GF-D8 (cell line): ENCODE measurements at places on chromosomes 1 and 21.

GRCh38 chr1:201696217-201696761 is 132.7 kb upstream of the IPO9 start:
- DNase-seq: no peak

GRCh38 chr1:93000751-93001175 is 39.5 kb upstream of the DIPK1A start:
- DNase-seq: no peak

GRCh38 chr1:12851779-12852178 is 3.3 kb upstream of the HNRNPCL1 start:
- no peak for DNase-seq

DNA sequence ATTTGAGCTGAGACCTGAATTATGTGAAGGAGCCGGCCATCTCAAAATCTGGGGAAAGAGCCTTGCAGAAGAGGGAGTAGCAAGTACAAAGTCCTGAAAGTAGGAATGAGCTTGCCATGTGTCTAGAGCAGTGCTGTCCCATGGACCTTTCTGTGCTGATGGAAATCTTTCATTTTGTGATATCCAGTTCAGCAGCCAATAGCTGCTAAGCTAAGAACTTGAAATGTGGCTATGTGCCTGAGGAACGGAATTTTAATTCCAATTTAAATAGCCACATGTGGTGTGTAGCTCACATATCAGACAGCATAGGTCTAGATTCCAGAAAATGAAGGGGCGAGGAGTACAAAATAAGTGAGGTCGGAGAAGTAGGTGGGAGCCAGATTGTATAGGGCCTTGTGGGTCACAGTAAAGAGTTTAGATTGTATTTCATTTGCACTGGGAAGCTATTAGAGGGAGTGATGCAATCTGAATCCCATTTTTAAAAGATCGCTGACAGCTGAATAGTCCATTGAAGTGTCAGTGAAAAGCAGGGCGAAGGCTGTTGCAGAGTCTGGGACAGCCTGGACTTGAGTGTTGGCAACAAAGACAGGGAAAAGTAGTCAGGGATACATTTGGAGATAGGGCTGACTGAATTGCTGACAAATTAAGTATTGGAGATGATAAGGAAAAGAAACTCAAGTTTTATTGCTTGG is 80.3 kb downstream of the TMEM200B start:
- no peak for DNase-seq

GRCh38 chr1:214551436-214552173 is at the start of gene PTPN14:
TSS of gene PTPN14 (minus strand) at chr1:214551602. CDS start at chr1:214464803, 86,799 bp downstream.
- DNase-seq: no peak

GRCh38 chr1:221740993-221741702 is 741 bp downstream of the DUSP10 start:
- DNase-seq: no peak

- no peak for DNase-seq
These were observed 2.1 kb downstream of the EIF3I start for GRCh38 chr1:32224285-32224684.

DNA sequence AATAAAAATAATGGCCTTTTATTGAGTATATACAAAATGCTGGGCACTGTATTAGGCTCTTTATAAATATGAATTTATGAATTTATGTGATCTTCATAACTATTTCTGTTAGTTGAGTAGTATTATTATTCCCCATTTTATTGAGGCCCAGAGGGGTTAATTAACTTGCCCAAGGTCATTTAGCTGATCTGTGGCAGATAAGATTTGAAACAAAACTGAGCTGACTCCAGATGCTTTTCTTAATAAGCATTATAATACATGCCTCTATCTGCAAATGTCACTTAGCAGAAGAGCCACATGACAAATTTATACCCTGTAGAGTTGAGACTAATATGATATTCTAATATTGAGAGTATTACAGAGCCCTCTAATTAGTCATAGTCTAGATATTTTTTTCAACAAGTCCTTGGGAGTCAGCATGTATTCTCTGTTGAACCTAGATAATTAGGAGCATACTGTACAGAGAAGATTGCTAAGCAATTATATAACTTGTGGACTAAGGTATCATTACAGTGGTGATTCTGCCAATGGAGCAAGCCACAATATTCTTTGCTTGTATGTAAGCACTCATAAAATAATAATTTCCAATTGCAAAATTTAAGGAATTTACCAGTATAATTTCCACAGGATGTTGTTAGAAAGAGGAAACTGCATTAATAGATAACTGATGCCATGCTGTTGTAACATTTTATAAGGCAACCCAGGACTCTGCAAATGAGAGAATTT is 112.0 kb downstream of the LRRC40 start:
- no peak for DNase-seq

- DNase-seq: no peak
These were observed 136.5 kb upstream of the ETS2 start for GRCh38 chr21:38669186-38669585.

DNA sequence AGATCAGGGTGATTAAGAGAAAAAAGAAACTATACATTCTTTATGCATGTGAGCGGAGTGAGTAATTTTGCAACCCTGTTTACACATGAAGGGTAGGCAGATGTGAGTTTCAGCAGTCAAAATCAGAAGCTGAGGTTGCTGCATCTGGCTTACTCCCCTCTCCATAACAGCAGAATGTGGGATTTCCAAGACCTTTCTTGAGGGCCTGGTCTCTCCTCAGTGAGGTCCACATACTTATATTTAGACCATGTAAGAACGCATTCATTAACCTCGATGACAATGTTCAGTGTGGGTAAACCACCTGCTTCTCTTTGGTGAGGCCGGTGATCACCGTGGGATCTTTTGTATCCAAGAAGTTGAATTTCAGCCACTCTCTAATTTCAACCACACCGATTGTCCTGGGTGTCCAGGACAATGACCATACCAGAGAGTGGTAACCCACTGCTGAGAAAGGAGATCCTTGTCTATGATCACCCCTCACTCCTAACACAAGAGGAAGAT is 18.7 kb upstream of the RAP1A start:
- no peak for DNase-seq

DNA sequence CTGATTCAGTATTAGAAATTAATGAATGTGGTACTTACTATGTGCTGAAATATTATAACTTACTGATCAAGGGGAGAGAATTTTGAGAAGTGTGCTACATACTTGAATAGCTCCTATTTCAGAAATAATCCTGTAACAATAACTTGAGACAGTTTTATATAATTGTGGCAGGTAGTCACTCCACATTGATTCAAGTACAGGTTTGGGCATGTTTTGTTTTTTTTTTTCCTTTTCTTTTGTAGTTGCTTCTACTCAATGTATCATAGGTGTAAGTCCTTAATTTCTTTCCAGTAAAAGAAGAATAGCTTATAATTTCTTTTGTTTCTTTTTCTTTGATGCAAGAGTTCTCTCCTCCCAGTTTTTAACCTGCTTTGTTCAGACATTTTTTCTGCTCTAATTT is 86.1 kb upstream of the ADGRL2 start:
- DNase-seq: no peak

- no peak for DNase-seq
These were observed 11.7 kb downstream of the RNU5D-1 start for GRCh38 chr1:44719318-44719717.

DNA sequence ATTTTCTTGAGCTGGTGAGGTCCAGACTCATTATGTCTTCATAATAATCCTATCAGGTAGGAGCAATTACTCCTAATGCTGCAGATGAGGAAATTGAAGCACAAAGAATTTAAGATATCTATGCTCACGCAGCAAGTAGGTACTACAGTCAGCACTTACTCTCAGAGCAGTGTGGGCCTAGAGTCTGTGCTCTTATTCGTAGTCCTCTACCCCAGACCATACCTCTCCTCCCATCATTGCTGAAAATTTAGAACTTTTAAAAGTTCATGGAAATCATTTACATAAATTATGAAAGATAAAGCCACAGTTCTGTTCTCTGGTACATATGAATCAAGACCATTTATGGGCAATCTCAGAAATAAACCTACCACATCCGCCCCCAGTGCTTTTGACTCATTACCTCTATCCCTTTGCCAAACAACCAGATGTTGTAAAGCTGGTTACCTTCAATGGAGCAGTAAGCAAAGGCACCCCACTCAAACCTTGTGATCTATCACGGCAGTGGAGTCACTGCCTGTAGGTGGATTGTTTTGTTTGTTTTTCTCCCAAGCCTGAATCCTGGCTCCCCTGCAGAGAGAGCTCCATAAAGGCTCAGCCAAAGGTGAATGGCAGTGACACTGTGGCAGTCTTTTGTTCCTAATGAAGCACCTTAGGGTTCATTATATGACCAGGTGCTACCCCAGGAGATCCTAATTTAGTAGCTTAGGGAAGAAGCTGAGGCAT is 20.9 kb upstream of the MAN1A2 start:
- DNase-seq: no peak

GRCh38 chr1:117573386-117574023 is 32.3 kb upstream of the TENT5C start:
- no peak for DNase-seq

- DNase-seq: no peak
These were observed 57.5 kb upstream of the PRDM2 start for GRCh38 chr1:13642306-13643004.
